Left cardiac atrium (tissue), 4 donors: ENCODE measurements at places on chromosomes 13 and 19.
A peak's percentile ranks its signal among the peaks of the same experiment; 100 is the strongest.

GRCh38 chr13:34127523-34127922, 309.6 kb downstream of the RFC3 start:
- DNase-seq, result no peak

- DNase-seq, result no peak
These were observed 165.9 kb upstream of the RNF113B start for GRCh38 chr13:98342953-98343352.

- DNase-seq, result peak; percentile 29
These were observed 2.6 kb downstream of the PCDH17 start for GRCh38 chr13:57633950-57634838.

- no peak for DNase-seq
These were observed 171.9 kb downstream of the ITGBL1 start for GRCh38 chr13:101624210-101624922.

GRCh38 chr13:39577838-39578491, 25.0 kb downstream of the LHFPL6 start:
- DNase-seq, result peak; percentile 38

- DNase-seq, result no peak
These were observed 154.9 kb downstream of the FGF9 start for GRCh38 chr13:21825801-21826200.
